Stimulated activated CD8-positive, alpha-beta memory T cell treated with anti-CD3 and anti-CD28 coated beads, Interleukin-4, amount 100 ng/mL, for 1 hour (primary cell): ENCODE measurements at places on chromosomes 11 and 22.

- no peak for DNase-seq
Measured at GRCh38 chr11:6705905-6706535, 22.9 kb upstream of the MRPL17 start.

DNA sequence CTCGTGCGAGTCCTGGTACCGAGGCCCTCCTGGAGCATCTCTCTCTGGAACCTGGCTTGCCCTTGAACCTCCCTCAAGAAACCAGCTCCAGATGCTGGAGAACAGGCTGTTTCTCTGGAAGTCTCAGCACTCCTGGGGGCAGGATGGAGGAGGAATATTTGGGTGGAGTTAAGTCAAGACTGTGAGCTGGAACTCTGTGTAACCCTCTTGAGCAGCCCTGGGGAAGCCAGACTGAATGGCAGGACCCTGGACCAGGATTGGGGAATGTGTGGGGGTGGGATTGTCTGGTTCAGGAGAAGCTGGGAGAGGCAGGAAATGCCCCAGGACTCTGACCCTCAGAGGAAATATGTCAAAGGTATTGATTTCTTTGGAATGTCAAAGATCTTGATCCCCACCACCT lies 7.7 kb downstream of the CREB3L1 start:
- no peak for DNase-seq

- DNase-seq, result no peak
Measured at GRCh38 chr11:8017894-8018483, 30.9 kb downstream of the EIF3F start.

DNA sequence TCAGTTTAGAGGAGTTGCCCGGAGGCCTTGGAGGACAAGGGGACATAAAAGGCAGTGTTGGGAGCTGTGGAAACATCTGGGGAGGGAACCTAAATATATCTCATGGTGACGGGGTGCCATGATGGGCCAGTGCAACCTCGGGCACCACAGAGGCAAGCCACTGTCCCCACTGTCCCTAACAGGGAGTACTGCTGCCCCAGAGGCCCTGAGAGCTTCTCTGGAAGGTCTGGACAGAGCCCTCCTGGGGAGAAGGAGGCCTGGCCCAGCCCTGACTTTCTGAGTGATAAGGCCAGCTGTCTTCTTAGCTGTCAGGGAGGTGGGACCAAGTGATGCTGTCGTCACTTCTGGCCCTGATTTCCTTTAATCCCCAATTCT lies 5.5 kb upstream of the P2RY6 start:
- no peak for DNase-seq

DNA sequence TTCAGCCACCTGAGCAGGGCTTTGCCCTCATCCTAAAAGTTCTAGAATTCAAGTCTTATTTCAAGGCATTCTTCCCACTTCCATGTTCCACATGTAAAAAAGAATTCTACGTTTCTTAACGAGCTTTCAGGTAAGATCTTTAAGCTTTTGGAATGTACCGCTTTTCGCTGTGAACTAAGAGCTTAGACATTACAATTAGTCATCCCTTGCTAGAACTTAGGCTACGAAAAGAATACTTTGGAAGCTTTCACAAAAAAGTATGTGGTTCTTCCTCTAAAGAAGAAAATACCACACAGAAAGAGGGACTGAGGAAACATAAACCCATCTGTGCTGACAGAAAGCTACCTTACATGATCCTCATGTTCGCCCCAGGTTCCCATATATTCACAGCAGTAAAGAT lies 1.9 kb downstream of the NUMA1 start:
- no peak for DNase-seq

DNA sequence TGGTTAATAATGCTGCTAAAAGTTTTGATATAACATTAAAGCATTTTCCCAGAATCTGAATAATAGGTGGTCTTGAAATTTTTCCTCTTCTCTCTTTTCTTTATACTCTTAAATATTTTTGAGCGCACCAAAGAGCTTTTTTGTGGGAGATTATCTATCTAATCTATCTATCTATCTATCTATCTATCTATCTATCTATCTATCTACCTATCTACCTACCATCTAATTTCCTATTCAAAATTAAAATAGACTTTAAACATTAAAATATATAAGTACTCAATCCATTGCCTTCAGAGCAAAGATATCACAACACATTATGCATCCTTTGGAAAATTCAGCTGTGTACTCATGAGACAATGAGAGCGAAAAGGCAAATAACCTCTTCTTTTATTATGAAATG lies 55.8 kb downstream of the ELMOD1 start:
- no peak for DNase-seq

GRCh38 chr22:19488884-19489843 lies 9.4 kb downstream of the CDC45 start:
- DNase-seq, result no peak

- DNase-seq, result no peak
Measured at GRCh38 chr11:99424313-99425084, 403.8 kb downstream of the CNTN5 start.

DNA sequence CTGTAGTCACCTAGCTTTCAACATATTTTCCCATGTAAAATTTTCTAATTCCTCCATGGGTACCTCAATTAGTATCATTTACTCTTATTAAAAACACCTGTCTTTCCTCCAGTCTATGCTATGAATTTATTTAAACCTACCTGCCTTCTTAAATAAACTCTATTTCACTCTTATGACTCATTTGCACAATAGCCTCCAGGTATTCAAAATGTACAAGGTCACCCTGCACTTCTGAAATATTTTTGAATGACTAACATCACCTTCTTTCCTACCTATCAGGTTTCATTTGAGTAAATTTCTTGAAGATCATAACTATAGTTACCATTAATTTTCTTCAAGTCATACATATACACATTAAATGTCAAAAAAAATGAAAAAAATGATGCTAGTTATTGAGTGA lies 939.7 kb downstream of the DLG2 start:
- DNase-seq, result no peak

DNA sequence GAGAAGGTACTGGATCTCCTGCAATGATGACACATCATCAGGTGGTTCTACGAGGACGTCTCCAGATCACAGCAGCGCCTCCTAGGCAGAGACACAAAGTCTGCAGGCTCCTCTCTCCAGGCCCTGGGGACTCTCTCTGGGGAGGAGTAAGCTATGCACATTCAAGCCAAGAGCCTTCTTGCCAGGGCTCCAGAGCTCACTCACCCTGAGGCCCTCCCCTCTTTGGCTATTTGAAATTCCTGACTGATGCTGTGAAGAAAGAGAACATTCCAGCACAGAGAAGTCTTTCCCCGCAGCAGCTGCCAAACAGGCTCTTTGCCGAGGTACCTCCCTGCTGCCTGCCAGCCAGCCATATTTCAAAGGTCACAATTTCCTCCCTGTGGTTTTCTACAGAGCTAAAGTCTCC lies 204.9 kb downstream of the CSNK2A3 start:
- DNase-seq, result no peak

- DNase-seq, result no peak
Measured at GRCh38 chr11:46987183-46987582, 50.6 kb downstream of the CSTPP1 start.

- DNase-seq, result no peak
Measured at GRCh38 chr11:8759634-8760033, 77.0 kb downstream of the RPL27A start.

GRCh38 chr11:133952199-133953190 lies 4.3 kb downstream of the IGSF9B start:
- DNase-seq, result no peak

DNA sequence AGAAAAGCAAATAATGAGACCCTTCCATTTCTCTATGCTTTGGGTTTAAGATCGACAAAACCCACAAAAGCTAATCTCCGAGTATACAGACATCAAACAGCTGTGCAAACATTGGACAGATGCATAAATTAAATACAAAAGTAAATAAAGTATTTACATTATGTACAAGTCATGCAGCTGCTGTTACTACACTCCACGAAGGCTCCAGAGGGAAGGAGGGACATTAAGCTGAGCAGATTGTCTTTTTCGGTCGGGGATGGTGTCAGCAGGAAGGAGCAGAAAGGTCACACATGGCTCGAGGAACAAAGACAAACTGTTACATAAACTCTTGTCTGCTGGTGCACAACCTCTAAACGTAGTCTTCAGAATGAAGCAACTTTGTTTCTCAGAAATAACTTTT lies 88.8 kb upstream of the BARX2 start:
- DNase-seq, result no peak

DNA sequence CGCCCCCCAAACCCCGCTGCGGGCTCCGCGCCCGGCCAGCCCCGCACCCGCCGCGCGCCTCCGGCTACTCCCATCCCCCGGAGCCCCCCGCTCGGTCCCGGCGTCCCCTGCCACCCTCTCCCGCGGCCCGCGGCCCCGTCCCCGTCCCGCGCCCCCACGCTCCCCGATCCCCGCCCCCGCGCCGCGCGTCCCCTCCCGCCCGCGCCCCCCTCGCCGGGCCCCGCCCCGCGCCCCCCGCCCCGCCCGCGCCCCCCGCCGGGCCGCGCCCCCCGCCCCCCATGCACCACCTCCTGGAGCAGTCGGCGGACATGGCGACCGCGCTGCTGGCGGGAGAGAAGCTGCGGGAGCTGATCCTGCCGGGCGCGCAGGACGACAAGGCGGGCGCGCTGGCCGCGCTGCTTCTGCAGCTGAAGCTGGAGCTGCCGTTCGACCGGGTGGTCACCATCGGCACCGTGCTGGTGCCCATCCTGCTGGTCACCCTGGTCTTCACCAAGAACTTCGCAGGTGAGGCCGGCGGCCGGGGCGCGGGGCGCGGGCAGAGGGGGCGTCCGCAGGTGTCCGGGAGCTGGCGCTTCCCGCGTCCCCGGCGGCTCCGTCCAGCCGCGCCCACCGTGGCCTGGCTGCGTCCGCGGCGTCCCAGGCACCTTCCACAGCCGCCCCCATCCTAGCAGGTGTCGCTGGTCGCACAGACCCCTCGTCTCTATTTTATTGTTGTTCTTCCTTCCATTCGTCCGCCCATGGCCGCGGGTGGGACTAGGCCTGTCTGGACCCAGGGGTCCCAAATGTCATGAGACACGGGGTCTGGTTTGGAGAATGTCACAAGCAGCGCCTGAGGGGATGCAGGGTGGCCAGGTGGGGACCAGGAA lies at the start of gene PANX2:
TSS of gene PANX2 (plus strand) at position 279 of the 866 bp plus-strand sequence. CDS start at position 279, 0 bp downstream.
- no peak for DNase-seq

DNA sequence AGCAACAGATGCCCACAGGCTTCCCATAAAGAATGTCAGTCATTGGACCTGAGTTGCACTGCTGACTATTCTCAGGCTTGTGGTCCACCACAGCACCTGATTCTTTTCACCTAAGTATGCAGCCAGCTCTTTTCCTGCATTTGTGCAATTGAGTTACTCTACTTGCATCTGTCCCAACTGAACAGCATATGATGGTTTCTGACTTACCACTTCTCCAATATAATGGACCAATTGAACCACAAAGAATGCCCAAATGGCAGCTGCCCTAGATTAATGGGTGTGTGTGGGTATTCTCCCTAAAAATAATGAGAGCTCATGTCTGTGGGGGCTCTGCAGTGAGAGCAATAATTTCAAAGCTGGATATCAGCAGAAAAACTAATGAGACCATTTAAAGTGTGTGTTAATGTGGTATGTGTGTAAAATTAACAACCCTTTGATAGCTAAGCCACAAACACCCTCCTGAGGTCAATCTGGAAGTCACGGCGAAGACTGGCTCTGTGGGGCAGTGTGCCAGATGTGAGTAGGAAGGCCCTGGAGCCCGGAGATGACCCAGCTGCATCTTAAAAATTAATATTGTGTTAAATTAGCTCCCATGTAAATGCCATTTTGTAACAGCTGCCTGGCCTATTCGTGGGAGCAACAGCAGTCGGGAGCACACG lies 43.8 kb downstream of the SC5D start:
- no peak for DNase-seq

GRCh38 chr11:35197292-35197691 lies 58.3 kb downstream of the CD44 start:
- no peak for DNase-seq

GRCh38 chr11:27410272-27410671 lies 47.3 kb upstream of the CCDC34 start:
- no peak for DNase-seq

DNA sequence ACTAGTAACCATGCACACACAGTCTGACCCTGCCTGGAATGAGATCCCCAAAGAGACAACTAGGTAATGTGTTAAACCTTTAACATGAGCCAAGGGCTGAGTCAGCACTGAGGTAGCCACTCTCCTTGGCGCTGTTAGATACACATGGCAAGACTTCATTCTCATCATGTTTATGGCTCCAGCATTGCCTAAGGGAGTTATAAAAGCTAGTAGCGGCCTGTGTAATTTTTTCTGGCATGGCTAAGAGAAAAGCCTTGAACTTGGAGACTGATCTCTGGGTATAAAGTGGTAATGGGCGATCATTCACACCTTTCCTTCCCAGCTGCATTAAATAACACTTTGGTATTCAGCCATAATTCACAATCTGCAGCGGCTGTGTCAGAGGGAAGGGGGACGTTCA lies 779.7 kb upstream of the LRRC4C start:
- DNase-seq, result no peak

DNA sequence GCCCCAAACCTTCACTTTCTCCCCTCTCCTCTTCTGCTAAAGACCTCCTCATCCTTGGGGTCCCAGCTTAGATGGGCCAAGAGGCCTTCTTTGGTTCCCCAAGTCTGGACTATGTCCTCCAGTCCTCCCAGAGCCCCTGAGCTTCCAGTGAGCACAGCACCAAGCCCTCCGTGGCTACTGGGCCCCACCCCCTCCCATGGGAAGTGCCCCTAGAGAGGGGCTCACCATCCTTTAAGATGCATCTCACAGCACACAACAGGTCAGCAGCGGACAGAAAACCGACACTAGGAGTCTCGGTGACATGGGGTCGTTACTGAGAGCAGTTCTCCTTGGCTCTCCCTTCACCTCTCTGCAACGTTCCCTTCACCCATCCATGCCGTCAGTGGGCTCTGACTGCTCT lies 2.7 kb downstream of the LRRC32 start:
- no peak for DNase-seq

GRCh38 chr22:40432625-40433024 lies 62.2 kb downstream of the SGSM3 start:
- no peak for DNase-seq

DNA sequence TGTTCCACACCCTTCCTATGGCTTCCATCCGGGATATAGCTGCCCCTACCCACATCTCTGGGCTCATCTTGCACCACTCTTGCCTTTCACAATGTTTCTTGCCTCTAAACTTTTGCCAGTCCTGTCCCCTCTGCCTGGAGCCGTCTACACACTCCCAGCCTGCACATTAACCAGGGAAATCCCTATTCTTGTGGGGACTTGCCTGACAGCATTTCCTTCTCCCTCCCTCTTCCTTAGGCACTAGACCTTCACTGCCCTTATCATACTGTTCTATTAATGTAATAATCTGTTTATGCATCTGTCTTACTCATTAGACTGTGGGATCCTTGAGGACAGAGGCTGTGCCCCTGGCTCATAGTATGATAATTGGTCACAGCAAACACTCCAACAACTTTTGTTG lies 5.8 kb upstream of the TTC12 start:
- no peak for DNase-seq
